ENCODE measurements at places on chromosomes 5 and 9. TPM values are rescaled to one million over a fixed set of nuclear protein-coding genes. Genes with fewer than 3 reads are reported as not detected.

The TAF11L10 gene
- not detected for total RNA-seq

The TEX48 gene
- not detected for total RNA-seq

The WNK2 gene
- total RNA-seq: 0.26 TPM

The BAAT gene
- total RNA-seq: not detected

The CTXN3 gene
- total RNA-seq: not detected

The WDR31 gene
- 0.33 TPM for total RNA-seq

The CDH18 gene
- not detected for total RNA-seq

The PCDHB1 gene
- total RNA-seq: not detected

Data from CD4-positive, alpha-beta memory T cell (primary cell).